Urinary bladder (tissue), 4 donors: ENCODE measurements at places on chromosomes 5 and 9. TPM values are rescaled to one million over a fixed set of nuclear protein-coding genes. Genes with fewer than 3 reads are reported as not detected.

DNA sequence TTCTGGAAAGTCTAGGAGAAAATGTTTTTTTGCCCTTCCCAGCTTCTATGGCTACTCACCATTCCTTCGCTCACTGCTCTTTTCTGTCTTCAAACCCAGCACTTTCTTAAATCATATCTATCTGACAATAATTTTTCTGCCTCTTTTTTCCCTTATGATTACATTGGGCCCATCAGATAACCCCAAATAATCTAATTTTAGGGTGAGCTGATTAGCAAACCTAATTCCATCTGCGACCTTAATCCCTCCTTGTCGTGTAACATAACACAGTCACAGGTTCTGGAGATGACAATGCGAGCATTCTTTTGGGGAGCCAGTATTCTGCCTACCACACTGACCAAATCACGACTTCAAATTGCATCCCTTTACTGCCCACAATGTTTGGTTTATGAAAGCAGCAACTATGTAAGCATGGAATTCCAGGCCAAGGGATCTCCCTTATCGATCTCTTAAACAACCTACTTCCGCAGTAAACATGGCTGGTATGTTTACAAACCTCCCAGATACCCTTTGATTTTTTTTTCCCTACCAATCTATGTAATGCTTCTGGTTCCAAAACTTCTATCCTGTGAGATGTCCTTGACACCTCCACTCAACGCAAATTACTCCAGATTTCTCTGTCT is 2122.2 kb downstream of the MAT2B start:
- no peak for DNase-seq

DNA sequence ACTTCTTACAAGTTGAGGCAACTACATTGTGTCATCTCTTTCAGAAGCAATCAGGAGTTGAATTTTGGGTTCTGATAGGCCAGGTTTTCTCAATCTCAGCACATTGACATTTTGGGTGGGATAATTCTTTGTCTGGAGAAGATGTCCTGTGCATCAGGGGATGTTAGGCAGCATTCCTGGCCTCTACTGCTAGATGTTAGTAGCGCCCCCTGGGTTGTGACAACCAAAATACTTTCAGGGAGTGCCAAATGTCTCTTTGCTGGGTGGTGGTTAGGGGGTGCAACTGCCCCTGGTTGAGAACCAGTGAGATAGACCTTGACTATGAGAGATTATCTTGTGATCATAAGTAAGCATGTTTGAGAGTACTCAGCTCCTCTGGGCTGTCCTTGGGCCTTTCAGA is 164.3 kb upstream of the KLF9 start:
- DNase-seq, result no peak

GRCh38 chr9:96476591-96476990 is 26.6 kb downstream of the HABP4 start:
- no peak for DNase-seq

- DNase-seq, result no peak
These were observed 61.4 kb downstream of the LMX1B start for GRCh38 chr9:126675147-126675467.

- no peak for DNase-seq
These were observed 92.6 kb downstream of the MARCHF3 start for GRCh38 chr5:126937771-126938170.

The SLC4A9 gene
- 0.11 TPM for total RNA-seq

The BTNL8 gene
- not detected for total RNA-seq

DNA sequence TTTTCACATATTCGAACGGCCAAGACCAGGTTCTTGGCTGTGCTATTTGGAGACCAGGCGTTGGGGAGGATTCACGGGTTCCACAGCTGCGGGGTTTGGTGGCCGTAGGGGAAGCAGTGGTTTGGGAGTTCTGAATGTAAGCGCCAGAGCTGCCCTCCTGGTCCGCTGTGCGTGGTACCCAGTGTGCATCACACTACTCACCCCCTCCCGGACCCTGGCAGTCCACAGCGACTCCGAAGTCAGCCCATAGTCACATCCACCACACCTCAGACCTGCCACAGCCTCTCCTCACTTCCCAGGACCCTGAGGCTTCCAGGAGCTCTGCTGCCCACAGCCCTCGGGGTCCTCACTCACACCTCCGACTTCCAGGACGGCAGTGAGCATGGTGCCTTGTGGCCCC is 26.8 kb downstream of the AMBP start:
- DNase-seq, result no peak

- no peak for DNase-seq
These were observed 7.5 kb upstream of the HABP4 start for GRCh38 chr9:96442491-96442890.

DNA sequence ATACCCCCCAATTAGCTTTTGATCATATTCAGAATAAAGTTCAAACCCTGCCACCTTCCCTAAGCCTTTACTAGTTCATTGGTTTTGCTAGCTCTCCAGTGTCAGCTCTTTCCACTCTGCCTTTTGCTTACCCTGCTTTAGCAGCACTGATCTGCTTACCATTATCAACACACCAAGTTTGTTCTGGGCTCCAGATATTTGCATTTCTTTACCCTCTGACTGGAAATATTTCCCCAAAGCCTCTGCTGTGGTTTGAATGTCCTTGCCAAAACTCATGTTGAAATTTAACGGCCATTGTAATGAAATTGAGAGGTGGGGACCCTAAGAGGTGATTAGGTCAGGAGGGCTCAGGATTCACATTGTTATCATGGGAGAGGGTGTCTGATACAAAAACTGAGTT is 99.5 kb downstream of the GCNT1 start:
- DNase-seq, result no peak
